Stimulated activated CD8-positive, alpha-beta memory T cell treated with anti-CD3 and anti-CD28 coated beads, Interleukin-2, amount 100 ng/mL, for 48 hours (primary cell): ENCODE measurements at places on chromosomes 4 and X.

DNA sequence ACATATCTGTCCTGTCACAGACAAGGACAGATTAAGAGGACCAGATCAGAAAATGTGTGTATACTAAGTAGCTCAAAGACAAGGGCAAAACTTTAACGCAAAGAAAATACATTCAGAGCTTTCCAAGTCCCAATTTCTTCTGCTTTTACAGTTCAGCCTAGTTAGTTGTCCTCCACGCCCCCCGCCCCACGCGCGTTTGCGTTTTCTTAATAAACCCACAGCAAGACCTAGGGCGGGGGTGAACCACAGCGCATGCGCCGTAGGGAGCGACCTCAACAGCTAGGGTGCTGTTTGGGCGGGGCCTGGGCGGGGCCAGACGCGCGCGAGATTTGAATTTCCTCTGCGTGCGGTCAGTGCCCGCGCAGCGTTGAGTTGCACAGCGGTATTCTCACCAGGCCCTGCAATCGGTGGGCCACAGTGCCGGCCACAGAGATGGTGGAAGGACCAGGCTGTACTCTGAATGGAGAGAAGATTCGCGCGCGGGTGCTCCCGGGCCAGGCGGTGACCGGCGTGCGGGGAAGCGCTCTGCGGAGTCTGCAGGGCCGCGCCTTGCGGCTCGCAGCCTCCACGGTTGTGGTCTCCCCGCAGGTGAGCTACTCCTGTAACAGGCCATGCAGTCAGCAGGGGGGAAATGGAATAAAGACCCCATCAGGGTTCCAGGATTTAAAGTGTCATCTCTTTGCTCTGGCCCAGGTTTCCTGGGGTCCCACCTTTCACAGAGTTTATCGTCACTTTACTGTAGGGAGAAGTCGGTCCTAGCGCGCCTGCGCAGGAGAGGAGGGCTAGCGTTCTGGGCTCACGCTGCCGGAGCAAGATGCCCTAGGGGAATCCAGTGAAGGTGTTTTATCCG, at the start of gene NEIL3:
NEIL3 (plus strand) TSS at position 353 of the 850 bp plus-strand sequence; CDS start at position 433, 80 bp downstream.
- peak; percentile 96 for DNase-seq

GRCh38 chr4:54433686-54434085, 204.6 kb downstream of the PDGFRA start:
- DNase-seq = no peak

DNA sequence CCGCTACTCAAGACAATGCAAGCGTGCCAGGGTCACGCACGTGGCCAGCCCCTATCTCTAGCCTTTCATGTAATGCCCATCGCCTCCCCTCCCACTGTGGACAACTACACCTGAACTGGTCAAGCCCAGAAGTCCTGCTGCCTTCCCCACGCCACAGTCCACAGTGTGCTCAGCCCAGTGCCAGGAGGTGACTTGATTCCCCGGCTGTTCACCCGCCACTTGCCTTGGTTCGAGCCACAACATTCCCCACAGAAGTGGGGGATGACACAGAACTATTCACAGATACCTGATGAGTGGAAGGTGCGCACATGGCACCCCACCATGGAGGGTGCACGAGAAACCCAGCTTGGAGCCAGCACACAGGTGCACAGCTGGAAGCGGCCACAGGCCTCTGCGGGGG, 6.8 kb downstream of the ARHGAP4 start:
- DNase-seq = no peak

DNA sequence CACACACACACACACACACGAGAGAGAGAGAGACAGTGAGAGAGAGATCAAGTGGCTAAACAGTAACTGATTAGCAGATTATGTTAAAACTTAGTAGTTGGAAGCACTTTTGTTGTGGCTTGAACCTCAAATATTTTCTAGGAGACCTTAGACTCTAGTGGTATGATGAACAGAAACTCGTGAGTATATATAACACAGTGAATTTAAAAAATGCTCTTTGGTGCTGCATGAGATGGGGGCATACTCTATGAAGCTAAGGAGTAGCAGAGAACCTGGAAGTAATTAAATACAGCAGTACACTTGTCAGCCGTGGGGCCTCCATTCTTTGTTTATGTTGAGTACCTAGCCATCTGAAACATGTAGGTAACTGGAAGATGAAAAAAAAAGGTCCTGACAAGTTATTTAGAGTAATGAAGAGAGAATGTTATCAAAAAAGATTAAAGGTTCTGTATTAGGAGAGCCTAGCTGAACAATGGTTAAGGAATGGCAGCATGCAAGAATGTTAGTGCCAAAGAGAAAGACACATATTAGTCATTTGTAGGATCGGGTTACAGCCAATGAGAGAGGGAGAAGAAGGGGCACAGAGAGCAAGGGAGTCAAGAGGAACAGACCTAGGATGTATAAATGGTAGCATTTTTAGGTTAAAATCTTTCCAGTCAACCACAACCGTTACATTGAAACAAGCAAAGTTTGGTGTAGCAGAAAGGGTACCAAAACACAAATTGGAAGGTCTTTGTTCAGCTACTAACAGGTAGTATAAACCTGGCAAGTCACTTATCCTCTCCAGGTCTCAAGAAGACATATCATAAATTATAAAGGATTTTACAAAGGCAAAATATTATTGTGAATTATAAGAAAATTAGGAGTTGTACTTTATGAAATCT, 316.7 kb upstream of the DIPK2B start:
- DNase-seq = no peak

GRCh38 chr4:101291198-101291597, 56.1 kb downstream of the PPP3CA start:
- no peak for DNase-seq

- no peak for DNase-seq
Observed at GRCh38 chrX:13285229-13285628, 34.6 kb downstream of the ATXN3L start.

DNA sequence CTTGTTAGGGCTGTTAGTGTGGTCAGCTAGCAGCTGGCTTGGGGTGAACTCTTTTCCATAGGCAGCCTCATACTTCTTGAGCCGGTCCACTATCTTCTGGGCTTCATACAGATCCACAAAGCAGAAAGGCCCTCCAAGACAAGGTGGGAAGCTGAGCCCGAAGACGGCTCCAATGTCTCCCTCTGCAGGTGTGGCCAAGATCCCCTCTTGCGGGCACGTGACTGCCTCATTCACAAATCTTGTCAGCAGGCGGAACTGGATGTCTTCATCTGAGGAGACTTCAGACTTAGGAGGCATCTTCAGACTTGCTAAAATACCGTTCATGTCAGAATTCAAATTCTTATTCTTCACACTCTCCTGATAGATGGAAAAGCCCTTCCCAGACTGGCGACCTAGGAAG, 25.3 kb downstream of the CPE start:
- DNase-seq = no peak

- no peak for DNase-seq
Observed at GRCh38 chr4:80515496-80515895, 180.0 kb downstream of the CFAP299 start.

- DNase-seq = no peak
Observed at GRCh38 chr4:26958925-26959653, 98.4 kb downstream of the STIM2 start.

DNA sequence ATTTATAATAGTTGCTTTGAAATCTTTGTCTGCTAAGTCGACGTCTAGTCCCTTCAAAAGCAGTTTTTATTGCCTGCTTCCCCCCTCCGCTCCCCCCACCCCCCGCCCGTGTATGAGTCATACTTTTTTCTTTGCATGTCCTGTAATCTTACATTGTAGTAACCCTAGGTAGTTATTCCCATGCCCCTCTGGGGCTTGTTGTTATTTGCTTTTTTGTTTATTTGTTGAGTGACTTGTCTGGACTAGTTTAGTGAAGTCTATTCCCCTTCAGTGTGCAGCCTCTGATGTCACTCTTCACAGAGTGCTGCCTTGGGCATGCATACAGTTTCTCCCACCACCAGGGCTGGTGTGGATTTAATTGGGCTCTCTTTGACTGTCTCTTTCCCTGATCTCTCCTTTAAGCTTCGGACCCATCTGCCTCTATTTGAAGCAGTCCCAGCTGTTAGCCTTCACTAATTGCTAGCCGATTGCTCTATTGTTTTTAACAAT, 86.2 kb downstream of the PPEF1 start:
- DNase-seq = no peak

DNA sequence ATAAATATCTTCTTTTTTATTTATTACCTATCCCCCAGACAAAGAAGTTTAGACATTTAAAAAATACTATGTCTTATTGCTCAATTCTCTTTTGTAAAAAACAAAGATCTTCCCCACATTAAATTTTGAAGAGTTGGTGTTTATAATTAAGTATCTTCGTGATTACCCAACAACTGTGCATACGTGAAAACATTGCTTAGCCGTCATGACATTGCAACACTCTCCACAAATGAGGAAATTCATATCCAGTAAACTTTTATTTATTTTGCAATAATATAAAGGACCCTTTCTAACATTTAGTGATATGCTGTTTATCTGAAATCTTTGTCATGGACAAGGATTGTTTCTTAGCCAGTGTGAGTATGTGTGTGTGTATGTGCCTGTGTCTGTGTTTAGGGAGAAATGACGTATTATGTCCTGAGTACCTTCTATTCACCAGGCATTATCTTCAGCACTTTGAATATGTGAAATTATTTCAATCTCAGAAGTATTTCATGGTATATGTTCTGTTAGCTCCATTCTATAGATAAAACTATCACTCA, 26.1 kb upstream of the EREG start:
- no peak for DNase-seq

GRCh38 chrX:68681443-68681941, 34.0 kb downstream of the STARD8 start:
- DNase-seq = no peak

- no peak for DNase-seq
Observed at GRCh38 chrX:41881166-41881565, 42.2 kb downstream of the CASK start.

DNA sequence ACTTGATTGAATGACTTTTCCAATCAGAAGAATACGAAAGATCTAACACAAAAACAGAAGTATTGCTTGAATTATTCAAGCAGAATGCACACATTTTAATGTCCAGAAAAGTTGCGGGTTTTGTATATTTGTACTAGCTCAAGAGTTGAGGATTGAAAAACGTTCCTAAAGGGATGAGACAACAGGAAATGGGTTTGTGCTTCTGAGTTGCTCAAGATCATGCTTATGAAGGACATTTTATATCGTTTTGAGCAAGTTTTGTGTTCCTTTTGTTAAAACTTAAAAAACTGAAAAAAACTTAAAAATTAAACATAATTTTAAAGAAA, 353 bp upstream of the SMIM10 start:
- DNase-seq = no peak

DNA sequence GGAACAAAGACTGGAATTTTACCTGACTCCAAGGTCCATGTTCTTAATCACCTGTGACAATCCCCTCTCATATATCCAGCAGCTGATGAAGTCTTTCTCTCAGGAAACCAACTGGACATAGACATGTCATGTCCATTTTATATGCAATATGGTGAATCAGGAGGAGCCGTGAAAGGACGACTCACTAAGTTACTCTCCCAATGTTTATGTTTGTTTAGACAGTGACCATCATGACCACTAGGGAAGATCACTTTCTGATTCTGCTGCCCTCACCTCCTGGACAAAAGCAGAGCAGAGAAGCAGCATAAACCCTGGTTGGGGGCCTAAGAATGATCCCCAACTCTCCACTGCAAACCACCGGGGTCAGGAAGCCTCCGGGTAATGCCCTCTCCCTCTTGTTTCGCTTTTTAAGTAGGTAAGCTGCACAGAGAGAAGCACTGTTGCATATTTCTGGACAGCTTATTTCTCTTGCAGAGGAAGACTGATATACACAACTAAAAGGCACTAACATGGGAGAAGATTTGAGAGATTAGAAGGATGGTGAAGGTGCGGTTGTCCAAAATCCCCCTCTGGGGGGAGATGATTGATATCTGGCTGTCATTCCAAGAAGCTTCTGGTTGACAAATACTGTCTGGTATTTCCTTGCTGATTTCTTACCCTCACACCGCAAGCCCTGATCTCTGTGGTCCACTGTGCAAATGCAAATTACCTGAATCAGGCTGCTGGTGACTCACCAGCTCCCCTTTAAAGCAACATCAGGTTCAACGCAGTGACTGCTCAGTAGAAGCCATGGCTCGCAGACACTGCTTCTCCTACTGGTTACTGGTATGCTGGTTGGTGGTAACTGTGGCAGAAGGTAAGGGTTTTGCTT, at the start of gene ODAPH:
ODAPH (plus strand) TSS at position 773 of the 871 bp plus-strand sequence; CDS start at position 790, 17 bp downstream.
- peak; percentile 3 for DNase-seq

- no peak for DNase-seq
Observed at GRCh38 chrX:126658447-126658846, 105.8 kb upstream of the DCAF12L1 start.

- DNase-seq = no peak
Observed at GRCh38 chr4:140061194-140061593, 92.8 kb downstream of the MAML3 start.

DNA sequence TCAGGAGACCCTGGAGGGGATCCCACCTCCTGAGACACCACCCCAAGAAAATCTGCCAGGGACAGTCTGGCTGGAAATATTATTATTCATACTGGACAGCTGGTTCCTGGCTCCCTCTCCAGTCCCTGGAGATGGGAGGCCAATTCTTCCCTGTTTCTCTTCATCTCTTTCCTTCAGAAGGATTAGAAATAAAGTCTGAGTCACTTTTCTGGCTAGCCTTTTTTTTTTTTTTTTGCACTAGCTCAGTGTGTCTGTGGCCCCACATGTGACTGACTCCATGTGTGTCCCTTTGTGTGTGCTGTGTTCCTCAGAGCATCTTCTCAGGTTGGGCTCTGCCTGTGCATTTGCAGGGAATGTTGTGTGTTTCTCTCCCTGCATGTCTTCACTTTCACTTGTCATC, 1.8 kb upstream of the FRMPD3 start:
- no peak for DNase-seq

DNA sequence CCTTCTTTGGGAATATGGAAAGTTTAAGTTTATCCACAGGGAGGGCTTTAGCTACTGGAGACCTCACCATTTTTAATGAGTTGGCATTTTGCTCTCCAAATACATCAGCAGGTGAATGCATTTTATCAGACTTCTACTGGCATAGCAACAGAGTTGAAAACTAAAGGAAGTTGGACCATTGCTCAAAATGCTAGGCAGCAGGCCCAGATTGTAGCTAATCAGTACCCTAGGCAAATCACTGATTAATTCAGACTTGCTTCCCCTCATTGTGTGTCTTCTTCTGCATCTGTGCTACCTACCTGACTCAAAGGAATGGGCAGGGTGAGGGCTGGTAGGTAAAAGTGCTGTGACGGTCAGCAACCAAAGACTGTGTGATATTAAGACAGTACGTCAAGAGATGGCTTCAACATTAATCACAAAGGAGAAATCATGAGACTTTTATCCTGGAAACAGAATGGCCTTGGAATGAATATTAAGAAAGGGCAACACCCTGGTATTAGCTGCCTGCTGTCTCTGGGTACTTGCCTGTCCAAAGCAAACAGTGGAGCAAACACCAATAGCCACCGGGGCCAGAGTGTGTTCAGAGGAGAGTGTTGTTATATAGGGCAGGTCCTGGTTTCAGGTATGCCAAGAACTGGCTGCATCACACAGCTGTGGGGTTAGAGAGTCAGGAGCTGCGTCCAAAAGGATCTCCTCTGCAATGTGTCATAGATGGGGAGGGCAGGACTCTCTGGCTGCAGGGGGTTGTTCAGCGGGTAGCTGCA, 17.1 kb upstream of the SMIM20 start:
- DNase-seq = no peak

- DNase-seq = no peak
Observed at GRCh38 chr4:70994069-70994366, 569 bp downstream of the DCK start.

- DNase-seq = no peak
Observed at GRCh38 chr4:39304651-39305050, 61.5 kb downstream of the RFC1 start.
